ENCODE measurements at places on chromosomes 7 and 10. TPM values are rescaled to one million over a fixed set of nuclear protein-coding genes. Genes with fewer than 3 reads are reported as not detected.

Gene PAPOLB
- not detected for total RNA-seq

Gene DPYSL4
- 0.94 TPM for total RNA-seq

Gene DYNC1I1
- total RNA-seq, result 1.0 TPM

Gene TLX1
- total RNA-seq, result not detected

Gene PTPN20
- 6.2 TPM for total RNA-seq

Gene LBX1
- total RNA-seq, result not detected

Gene NPC1L1
- not detected for total RNA-seq

Gene CALN1
- not detected for total RNA-seq

Gene CAMK2B
- 0.04 TPM for total RNA-seq

Gene SRGN
- 5.2 TPM for total RNA-seq

Gene COBL
- not detected for total RNA-seq

Gene GLCCI1
- total RNA-seq, result 1.2 TPM

Gene PIK3CG
- not detected for total RNA-seq

Gene ZRANB1
- 10.1 TPM for total RNA-seq

Gene TMEM229A
- not detected for total RNA-seq

Gene PHYHIPL
- not detected for total RNA-seq

Gene SPDYE8
- not detected for total RNA-seq

Gene DNAJC9
- total RNA-seq, result 24.2 TPM

Gene GPR26
- total RNA-seq, result not detected

Gene THNSL1
- 3.0 TPM for total RNA-seq

Gene GCK
- total RNA-seq, result 0.34 TPM

Gene ENTPD1
- total RNA-seq, result not detected

Gene ICA1
- total RNA-seq, result 2.4 TPM

Gene TSPAN12
- total RNA-seq, result not detected

Gene COA1
- 40.4 TPM for total RNA-seq

Gene LLCFC1
- not detected for total RNA-seq

Gene PDLIM1
- 132 TPM for total RNA-seq

Gene SPDYE2
- total RNA-seq, result not detected

Gene SEMA3D
- total RNA-seq, result 0.04 TPM

Gene GRM3
- total RNA-seq, result not detected

Gene PVRIG
- total RNA-seq, result not detected

Gene EPO
- total RNA-seq, result not detected

Gene HABP2
- total RNA-seq, result not detected

Gene GHRHR
- total RNA-seq, result not detected

Gene CPN1
- total RNA-seq, result not detected

Gene CACNB2
- not detected for total RNA-seq

Gene MYL10
- total RNA-seq, result not detected

Gene CFAP58
- total RNA-seq, result 1.1 TPM

Gene CYP26A1
- total RNA-seq, result not detected

Gene ZSCAN21
- total RNA-seq, result 10.7 TPM

Data from hair follicular keratinocyte (primary cell).